ENCODE measurements at places on chromosomes 1 and 21. TPM values are rescaled to one million over a fixed set of nuclear protein-coding genes. Genes with fewer than 3 reads are reported as not detected.

- no peak for DNase-seq
Observed at GRCh38 chr1:191582169-191582568, 576.1 kb upstream of the RGS18 start.

DNA sequence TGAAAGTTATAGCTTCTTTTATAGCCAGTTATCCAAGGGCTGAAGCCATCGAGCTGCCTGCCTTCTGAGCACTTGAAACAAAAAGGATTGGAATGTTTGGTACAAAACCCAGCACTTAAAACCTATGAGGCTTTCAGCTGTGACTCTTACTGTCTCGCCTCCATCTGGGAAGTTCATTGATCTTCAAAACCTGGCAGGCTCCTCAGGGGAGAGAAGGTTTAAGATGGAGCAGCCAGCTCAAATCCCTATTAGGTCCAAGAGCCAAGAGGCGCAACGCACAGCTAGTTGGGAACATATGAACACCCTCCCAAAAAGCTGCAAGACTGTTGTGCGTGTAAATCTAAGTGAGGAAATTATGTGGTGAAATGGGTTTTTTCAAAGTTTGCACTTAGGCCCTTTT lies 33.4 kb downstream of the BACE2 start:
- DNase-seq: no peak

DNA sequence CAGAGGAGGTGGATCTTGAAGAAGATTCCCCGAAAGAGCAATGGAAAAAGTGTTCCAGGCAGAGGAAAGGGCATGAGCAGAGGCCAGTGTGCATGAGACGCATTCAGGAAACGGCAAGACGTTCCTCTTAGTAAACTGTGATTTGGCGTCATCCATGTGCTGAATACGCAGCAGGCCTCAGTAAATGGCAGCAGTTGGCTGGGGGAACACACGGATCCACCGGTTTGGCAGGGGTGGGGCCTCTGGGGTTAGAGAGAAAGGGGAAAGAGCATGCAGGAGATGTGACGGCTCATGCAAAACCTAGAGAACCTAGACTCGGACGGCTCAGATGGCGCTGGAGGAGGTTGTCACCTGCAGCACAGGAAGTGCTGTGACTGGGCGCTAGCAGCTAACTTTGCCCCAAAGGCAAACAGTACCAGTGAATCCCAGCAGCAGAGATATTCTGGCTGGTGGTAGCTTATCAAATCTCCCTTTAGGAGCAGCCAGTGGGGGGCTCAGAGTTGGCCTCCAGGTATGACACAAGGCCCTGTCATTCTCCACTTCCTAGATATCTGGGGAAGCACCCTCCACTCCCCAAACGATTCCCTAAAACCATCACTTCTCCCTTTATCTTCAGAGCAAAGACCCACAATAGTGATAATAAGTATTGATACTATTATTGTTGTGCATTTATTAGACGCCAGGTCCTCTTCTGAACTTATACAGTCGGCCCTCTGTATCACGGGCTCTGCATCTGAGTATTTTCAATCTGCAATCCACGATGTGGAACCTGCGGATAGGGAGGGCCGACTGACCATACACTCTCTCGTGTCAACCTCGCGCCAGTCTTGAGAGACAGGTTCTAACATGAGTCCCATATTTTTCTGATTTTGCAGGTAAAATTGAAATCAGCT lies 7.6 kb downstream of the LAPTM5 start:
- no peak for DNase-seq

GRCh38 chr21:31176725-31177124 lies 138.4 kb upstream of the KRTAP19-8 start:
- DNase-seq: no peak

GRCh38 chr1:239354231-239354630 lies 32.1 kb upstream of the CHRM3 start:
- DNase-seq: no peak

SPATA21 gene
- total RNA-seq: not detected

DNA sequence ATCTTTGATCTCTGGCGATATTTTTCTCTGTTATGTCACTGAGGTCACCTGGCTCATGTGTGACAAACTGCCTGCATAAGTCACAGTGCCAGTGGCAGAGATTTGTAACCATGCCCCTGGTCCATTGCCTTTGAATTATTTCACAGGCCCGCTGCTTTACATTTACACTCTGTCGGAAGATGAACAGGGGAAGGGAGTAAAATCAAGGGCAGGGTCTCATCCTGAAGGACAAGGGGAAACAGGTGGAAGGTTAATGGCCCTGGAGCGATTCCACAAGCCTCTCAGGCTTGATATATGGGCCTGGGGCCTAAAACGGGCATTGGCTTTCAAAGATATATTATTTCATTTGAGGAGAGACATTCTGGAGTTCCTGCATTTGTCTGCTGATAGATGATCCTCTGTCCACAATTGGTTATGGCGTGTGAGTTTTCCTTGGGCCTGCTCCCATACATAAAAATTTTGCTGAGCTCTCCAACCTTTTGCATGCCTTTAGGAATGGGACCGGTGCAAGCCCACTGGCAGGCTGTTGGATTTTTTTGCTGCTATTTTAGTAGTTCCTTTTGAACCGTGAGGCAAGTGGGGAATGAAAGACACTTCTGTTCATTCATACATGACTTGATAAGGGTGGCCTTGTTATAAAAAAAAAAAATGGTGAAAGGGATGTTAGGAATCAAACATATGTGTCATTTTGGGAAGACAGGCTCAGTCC lies 51.9 kb downstream of the NR5A2 start:
- DNase-seq: no peak

DNA sequence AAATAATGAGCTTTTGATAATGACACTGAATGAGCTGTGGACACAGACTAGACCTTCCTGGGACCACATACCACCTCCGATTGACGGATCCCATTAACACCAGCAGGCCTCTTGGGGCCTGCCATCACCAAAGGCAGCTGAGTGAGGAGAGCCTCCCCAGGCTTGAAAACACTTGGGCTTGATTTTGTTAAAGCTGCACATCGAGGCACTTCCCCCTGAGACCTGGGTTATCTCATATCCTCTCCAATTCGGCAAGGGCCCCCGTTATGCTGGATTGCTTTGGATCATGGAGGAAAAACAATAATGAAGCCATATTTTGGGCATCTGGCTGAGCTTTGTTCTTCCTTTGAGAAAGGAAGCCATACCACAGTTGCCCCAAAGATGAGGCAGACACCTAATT lies 143.0 kb downstream of the AJAP1 start:
- DNase-seq: no peak
